Fibroblast of skin of back (primary cell): ENCODE measurements at places on chromosomes 1 and 21.

DNA sequence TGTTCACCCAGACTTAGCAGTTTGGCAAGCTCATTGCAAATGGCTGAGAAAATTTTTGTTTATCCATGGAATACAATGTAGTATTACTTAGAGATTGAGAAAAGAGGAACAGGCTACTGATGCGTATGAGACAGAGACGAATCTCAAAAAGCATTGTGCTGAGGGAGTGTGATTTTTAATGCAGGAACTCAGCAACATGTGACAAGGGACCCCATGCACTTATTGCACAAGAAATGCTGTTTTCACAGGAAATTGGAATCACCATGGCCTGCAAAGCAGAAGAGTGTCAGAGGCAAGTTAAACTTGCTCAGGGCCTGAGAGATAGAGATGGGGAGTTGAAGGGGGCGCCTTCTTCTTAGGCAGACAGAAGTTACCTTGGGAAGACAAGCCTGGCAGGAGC lies 32.6 kb upstream of the TLR5 start:
- DNase-seq = no peak

- DNase-seq = peak; percentile 76
Observed at GRCh38 chr21:31354604-31355443, 10.8 kb upstream of the TIAM1 start.

DNA sequence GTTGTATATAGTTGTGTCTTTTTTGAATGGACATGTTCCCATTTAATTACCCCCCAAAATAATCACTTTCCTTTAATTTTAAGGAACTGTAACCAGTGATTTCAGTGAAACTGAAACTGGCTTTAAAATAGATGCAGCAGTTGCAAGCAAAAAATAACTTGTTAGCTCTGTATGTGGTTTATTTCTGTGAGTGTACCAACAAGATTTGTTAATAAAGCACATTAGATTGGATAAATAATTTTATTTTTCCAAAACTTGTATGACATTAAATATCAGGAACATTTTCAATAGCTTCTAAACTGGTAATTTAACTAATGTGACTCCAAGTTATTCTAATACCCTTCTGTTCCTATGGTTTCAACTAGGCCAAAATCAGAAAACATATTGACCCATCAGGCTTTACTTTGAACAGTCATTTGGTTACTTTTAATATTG lies 184.3 kb upstream of the CACYBP start:
- no peak for DNase-seq

- DNase-seq = peak; percentile 9
Observed at GRCh38 chr21:42381347-42381984, 14.4 kb downstream of the TMPRSS3 start.

- peak; percentile 67 for DNase-seq
Observed at GRCh38 chr1:234505769-234506102, 26.8 kb upstream of the TARBP1 start.

DNA sequence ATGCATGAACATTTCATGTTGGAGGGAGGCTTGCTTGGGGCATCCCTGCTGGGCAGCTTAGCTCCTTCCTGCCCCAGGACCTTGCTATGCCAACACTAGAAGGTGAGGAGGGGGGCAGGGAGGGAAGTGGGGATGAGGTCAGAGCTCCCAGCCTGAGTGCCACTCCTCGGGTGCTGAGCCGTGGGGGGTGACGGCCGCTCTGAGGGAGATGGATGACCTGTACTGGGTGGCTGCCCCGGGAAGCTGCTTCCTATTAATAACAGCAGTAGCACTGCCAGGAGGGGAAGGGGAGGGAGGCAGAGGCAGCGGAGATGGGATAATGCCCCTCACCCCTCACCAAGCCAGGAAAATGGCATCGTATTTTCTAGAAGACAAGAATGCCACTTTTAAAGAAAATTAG lies 60.6 kb downstream of the UBIAD1 start:
- no peak for DNase-seq

GRCh38 chr1:194419721-194420120 lies 1233.3 kb upstream of the B3GALT2 start:
- DNase-seq = no peak

- DNase-seq = peak; percentile 89
Observed at GRCh38 chr1:85321237-85321964, 45.0 kb upstream of the BCL10 start.
